Eye (tissue), 1 donor: ENCODE measurements at places on chromosomes 2 and 18.

DNA sequence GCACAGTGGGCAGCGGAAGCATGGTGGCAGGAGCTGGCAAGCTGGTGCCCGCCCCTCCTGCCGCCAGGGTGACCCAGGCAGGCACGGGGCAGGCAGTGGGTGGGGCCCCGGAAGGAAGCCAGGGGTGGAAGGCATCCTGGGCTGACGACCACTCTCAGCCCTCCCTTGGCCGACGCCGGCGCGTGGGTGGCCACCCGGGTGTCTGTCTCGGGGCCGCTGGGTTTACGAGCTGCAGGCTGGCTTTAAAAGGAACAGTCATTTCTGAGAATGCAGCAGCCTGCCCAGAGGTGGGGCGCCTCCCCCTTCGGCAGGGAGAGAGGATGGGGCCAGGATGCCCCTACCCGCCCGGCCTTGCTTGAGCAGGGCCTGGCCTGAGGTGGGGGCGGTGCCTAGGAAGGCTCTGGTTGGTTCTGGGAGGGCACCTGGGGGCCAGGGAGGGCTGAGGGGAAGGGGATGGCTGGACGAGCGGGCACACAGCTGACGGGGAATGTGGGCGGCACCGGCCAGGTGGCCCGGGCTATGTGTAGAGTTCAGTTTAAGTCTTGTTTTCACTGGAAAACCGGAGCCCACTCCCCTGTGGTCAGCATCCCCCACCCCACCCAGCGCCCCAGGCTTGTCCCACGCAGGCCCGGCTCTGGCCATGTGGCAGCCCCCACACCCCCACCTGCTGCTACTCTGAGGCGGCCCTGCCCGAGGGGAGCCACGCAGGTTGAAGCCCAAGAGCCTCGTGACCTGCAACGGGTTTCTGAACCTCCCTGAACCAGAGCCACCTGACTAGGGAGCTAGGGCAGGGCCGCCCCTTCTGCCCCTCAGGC, 6.3 kb downstream of the BOK start:
- DNase-seq, result no peak

- no peak for DNase-seq
Measured at GRCh38 chr2:24214880-24215279, 40.0 kb downstream of the FAM228A start.

DNA sequence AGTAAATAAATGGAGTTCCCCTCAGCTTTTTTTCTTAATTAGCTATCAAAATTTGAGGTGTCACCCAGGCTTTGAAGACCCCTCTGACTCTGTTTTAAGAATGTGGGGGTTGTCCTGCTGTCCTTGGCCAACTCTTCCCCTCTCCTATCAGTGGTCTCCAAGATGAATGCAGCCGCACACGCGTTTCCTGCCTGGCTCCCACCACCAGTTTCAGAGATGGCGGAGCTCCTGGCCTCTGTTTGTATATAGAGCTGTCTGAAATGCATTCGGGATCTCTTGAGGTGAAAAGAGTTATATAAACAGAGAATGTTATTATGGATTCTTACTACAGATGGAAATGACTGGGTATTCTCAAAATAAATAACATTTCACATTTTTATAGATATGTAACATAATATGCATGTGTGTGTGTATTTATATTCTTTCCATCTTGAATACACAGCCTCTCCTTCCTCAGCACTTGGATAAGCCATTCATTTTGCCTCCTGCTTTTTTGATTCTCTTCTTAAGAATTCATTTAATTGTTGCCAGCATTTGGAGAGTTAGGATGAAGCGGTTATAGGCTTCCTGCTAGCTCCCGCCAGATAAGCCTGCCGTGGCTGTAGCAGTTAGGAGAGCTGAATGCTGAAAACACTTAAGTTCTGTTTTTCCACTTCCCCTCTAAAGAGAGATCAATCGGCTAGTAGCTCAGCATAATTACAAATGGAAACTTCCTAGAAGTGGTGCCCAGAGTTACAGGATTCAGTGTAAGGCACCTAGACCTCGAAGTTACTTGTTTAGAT, 659.3 kb upstream of the FANCL start:
- no peak for DNase-seq

DNA sequence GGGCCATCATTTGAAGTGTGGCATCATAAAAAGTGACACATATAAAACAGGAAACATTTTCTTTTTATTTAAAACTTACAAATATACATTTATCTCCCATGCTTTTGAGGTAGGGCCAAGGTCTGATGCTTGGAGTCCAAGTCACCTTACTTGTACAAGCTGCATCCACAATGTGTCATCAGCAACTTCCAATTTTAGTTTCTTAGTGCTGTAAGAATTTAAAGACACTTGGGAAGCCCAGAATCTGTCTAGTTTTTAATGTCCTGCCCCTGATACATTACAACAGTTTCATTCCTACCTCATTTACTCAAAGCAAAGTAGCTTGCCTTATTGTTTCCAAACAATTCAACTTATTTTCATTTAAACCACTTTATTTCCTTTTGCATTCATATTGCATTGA, 297.7 kb downstream of the MTX2 start:
- no peak for DNase-seq

DNA sequence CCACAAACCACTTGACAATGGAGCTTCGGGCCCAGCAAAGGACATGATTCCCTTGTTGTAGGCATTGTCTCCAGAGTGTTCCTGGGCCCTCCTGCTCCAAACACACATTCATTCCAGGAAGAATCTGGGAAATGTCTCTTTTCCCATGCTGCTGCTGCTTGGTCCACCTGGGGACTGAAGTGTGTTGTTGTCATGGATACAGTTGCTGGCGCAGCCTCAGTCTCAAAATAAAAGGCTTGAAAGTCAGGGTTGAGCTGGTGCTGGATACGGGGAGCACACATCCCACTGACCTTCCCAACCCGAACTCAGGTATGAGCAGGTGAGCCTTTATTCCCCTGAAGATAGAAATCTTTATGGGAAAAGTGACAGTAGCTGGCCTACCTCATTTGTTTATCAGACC, 30.6 kb upstream of the SPP2 start:
- no peak for DNase-seq

- peak; percentile 42 for DNase-seq
Measured at GRCh38 chr2:184031402-184032147, 566.8 kb upstream of the ZNF804A start.

DNA sequence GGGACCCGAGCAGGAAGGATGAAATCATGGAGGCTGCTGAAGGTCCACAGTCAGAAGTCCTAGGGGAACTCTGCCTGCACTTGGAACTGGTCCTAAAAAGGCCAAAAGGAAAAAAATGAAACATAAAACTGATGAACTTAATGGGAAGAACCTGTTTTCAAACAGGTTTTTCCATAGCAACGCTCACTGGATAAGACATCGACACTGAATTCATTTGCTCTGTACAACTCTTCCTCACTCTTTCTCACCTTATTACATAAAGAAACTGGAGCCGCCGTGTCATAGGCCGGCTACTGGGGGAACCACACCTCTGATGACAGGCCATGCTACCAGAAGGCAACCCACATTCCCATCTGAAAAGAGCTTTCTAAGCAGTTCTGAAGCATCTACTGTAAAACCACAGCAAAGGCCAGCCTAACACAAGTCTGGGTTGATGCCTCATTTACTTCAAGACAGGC, 83.6 kb downstream of the FARSB start:
- DNase-seq, result no peak

- DNase-seq, result peak; percentile 39
Measured at GRCh38 chr2:4039896-4040295, 336.5 kb downstream of the DCDC2C start.

- DNase-seq, result no peak
Measured at GRCh38 chr2:179574061-179574519, 287.3 kb downstream of the ZNF385B start.

- no peak for DNase-seq
Measured at GRCh38 chr18:54882318-54882717, 54.0 kb downstream of the RAB27B start.

DNA sequence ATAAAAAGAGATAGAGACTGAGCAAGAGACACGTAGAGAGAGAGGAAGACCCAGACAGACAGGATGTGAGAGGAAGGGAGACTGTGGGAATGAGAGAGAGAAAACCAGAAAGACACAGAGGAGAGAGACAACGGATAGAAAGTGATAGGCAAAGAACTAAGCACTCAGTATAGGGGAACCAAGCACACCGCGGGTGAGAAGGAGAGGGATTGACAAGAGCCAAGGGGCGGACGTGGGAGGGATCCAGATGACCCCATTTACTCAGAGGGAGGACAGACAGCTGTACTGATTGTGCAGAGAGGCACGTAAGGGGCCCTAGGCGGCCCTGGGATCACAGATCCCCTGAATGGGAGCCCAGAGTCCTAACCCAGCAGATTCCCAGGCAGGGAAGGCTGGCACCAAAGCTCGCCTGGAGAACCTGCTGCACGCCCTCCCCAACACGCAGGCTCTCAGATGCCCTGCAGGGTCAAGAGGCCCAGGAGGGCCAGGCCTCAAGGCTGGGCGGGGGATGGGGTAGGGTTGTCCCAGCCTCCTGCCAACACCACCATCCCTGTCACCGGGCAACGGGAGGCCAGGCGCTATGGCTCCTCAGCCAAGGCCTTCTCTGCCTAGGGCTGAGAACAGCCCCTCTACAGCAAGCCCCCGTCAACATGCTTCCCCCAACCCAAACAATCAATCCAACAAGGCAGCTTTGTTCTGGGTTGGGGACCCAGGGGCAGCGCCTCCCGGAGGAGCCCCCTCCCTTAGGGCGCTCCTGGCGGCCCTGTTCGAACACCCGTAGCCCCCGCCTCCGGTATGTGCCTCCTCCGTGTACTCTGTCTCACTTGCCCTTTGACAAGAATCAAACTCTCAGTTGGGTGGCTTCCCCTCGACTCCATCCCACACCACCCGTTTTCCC, 579 bp downstream of the LOXL3 start:
- DNase-seq, result peak; percentile 85

GRCh38 chr2:80035749-80036285, 268.7 kb downstream of the LRRTM1 start:
- DNase-seq, result no peak

DNA sequence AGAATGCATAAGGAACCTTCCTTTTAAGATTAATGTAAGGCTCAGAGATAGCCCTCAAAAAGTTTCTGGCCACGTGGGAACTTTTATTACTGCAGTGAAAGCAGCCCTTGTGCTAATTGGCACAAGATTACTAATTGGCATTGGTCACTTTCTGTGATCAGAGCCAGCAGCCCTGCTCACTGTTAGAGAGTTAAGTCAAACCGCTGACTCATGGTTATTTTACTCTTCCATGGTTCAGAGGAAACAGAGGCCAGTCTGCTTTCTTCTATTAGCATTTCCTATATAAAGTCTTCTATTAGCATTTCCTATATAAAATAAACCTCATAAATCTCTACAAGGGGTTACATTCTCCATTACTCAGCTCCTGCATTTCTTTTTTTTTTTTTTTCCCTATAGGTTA, 1.5 kb upstream of the SLC35G4 start:
- peak; percentile 7 for DNase-seq

DNA sequence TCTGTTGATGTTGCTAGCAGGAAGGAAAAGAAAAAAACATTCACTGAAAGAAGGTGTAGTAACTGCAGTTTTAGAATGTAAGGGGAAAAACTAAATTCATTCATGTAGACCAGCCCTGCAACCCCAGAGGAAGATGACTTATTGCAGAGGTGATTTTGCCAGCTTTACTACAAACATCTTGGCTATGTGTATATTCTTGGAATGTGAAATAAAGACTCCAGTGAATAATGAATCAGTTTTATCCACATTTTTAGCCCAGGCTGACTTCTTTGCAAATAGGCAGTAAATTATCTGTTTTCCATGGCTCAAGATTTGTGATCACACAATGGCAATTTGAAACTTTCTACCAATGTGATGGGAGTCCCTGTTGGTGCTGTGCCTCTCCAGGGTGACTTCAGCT, 206.1 kb upstream of the SETBP1 start:
- DNase-seq, result no peak

DNA sequence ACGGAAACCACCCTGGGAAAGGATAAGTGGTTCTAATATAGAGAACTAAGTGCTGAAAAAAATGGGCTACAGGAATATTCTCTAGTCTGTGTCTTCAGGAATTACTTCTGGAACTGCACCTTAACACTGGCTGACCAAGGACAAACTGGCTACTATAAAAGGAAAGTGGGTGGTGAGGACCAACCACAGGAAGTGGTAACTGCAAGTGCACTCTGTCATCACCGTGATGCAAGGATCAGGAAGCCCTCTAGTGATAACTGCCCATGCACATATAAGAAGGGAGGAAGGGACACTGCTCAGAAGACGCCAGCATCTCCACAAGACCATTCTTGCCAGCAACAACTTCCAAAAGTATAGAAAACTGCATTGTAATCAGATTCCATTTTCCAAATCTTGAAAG, 424.4 kb upstream of the RGPD4 start:
- DNase-seq, result no peak

DNA sequence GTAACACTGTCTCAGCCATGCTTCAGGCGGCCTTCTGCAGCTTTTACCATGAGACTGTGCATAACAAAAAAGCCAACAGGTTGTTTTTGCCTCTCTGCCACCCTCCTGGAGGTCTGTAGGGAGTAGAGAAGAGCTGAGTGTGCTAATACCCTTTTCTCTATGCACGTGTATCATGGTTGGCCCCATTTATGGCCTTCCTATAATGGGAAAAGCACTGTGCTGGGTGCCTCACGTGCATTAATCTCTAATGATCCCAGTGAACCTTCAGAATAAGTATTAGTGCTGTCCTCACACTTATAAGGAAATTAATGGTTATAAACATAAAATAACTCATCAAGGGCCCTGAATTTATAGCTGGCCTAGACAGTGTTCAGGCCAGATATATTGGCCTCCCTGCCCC, 164.2 kb downstream of the CDH20 start:
- DNase-seq, result no peak

GRCh38 chr2:226467633-226468032, 332.0 kb downstream of the IRS1 start:
- DNase-seq, result no peak

GRCh38 chr2:191933307-191934105, 86.6 kb upstream of the CAVIN2 start:
- no peak for DNase-seq

GRCh38 chr2:111642586-111643327, 241.2 kb downstream of the ANAPC1 start:
- DNase-seq, result no peak

GRCh38 chr18:47926101-47926850, 4.2 kb downstream of the SMAD2 start:
- DNase-seq, result no peak

- no peak for DNase-seq
Measured at GRCh38 chr2:75431763-75432162, 129.0 kb downstream of the EVA1A start.

GRCh38 chr2:29420464-29420863, 305.2 kb downstream of the CLIP4 start:
- peak; percentile 54 for DNase-seq
